ENCODE measurements at places on chromosomes 7 and 10.

GRCh38 chr7:22255342-22255741 lies 101.6 kb downstream of the RAPGEF5 start:
- DNase-seq = no peak

GRCh38 chr10:74079028-74079935 lies 71.3 kb downstream of the AP3M1 start:
- DNase-seq = no peak

DNA sequence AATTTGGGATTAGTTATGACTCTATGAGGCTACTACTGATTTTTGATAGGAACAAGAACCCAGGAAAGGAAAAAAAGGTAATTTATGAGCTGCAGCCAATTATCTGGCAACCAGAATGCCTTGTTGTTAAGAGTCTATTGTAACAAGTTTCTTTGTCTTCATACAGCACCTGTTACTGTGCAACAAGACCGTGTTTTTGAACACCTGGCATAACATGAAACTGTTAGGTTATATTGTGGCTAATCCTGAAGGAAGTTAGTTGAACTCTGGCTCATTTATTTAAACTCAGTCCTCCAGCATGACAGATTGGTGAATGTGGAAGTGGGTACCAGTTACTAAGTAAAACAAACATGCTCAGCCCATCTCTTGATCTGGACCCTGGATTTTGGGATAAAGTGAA lies 33.0 kb downstream of the RALA start:
- DNase-seq = no peak

DNA sequence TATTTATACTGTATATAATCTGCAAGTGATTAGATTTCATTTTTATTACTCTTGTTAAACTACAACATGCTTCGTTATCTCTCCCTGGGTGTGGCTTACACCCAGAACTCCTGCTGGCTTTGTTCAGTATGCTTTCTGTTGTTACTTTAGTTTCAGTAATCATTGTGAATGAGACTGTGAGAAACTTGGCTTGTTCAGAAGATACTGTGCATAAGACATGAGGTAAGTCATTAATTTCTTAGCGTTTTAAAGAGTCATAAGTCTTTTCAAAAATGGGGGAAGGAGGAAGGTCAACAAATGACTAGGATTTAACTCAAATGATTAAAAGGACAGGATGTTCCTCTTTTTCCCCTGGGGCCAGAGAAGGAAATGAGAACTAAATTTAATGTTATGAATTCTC lies 11.6 kb upstream of the ADD3 start:
- no peak for DNase-seq

DNA sequence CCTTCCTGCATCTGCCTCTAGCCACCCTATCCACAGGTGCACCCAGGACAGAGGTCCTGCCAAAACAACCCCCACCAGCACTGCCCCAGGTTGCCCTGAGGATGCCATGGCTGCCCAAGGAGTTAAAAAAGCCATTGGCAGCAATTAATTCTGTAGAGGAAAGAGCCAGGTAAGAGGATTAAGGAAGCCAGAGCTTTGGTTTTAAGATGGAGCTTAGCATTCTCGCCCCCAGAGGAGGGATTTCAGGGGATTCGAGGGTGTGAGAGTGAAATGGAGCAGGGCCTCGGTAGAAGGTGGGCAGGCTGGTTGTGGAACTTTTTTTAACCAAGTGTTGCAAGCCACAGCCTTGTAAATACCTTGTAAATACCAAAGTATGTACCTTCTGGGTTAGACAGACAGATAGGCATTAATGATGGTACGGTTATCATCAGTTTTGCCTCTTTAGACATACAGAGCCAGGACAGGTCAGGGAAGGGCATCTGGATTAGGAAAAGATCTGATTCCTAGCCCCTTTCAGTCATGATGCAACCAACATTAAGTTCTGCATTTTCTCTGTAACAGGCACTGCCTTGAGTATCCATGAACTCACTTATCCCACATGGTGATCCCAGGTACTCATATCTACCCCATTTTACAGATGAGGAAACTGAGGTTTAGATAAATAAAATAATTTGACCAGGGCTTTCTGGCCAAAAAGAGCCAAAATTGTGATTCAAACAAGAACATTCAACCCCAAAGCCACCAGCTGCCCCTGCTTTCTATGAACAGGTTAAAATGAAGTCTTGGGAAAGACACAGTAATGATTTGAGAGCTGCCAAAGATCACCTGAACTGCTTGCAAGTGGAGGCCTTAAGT lies 120.7 kb upstream of the PPIF start:
- no peak for DNase-seq

DNA sequence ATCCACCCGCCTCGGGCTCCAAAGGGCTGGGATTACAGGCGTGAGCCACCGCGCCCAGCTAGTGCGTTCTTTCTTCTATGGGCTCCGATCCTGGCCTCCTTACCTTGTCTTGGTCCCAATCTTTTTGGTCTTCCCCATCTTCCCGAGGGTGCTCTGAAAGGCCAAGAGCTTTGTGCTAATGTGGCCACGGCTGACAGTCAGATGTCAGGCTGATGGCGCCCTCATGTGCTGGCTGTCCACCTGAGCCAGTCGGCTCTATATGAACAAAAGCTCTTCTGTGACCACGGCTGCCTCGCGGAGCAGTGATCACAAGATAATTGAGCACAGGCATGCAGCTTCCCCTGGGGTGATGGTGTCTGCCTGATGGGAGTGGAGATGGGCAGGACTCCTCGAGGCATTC lies 11.0 kb upstream of the AHCYL2 start:
- DNase-seq = no peak

Data from activated CD8-positive, alpha-beta memory T cell treated with anti-CD3 and anti-CD28 coated beads for 1 hour (primary cell).